ENCODE measurements at places on chromosomes 4 and X.

DNA sequence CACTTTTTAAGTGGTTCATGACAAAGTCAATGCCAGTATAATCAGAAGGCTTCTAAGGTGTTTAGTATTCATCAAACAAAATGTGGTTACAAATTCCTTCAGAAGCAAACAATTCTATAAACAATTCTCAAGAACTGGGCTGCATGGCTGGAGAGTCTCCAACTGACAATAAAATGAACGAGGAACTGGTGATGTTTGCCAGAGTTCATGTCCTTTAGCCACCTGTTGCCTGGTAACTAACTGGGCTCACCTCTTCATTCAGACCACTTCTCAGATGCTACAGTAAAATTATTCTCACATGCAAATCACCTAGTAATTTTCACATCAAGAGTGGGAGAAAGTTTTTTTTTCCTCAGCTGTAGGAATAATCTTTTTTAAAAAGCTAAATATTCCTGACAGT lies 53.3 kb downstream of the CAMK2D start:
- no peak for DNase-seq

DNA sequence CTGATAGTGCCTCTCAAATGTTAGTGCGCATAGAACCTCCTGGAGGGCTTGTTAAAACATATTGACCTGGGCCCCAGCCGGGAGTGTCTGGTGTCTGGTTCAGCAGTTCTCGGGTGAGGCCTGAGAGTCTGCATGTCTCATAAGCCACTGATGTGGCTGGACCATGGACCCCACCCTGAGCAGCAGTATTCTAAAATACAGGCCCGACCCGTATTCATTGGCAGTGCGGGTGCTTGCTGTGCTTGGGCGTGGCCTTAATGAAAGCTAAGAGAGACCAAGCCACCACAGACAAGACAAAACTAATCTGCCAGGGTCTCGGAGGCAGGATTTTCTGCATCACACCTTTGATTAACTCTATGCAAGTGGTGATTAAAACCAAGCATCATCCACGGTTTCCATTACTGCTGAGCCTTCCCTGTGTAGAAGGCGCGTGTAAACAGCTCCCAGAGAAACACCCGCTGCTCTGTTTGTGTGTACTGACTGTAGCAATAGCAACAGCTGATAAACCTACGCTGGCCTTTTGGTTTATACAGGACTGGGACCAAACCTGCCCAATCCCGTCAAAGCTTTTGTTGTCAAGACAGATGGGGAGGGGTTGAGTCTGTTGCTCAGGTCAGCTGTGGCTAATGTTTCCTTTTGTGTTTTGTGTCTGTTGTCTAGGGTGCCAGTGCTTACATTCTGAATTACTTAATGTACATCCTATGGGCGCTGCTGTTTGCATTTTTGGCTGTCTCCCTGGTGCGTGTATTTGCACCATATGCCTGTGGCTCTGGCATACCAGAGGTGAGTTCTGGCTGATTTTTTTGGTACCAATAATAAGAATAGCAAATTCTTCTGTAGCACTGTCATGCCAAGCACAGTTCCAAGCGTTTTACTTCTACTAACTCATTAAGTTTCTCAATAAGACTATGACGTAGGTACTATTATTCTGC lies 40.8 kb downstream of the CLCN4 start:
- no peak for DNase-seq

DNA sequence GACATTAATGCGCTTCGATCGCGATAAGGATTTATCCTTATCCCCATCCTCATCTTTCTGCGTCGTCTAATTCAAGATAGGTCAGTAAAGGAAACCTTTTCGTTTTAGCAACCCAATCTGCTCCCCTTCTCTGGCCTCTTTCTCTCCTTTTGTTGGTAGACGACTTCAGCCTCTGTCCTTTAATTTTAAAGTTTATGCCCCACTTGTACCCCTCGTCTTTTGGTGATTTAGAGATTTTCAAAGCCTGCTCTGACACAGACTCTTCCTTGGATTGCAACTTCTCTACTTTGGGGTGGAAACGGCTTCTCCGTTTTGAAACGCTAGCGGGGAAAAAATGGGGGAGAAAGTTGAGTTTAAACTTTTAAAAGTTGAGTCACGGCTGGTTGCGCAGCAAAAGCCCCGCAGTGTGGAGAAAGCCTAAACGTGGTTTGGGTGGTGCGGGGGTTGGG lies 528 bp upstream of the FGF2 start:
- no peak for DNase-seq

- no peak for DNase-seq
These were observed 1.0 kb downstream of the LAMP2 start for GRCh38 chrX:120468071-120468470.

GRCh38 chr4:177371461-177371860 lies 61.8 kb downstream of the NEIL3 start:
- DNase-seq: no peak

GRCh38 chr4:137528673-137529072 lies 3.6 kb downstream of the PCDH18 start:
- no peak for DNase-seq

GRCh38 chrX:133415276-133416105 lies at the start of gene GPC4:
GPC4 (minus strand) TSS chrX:133415489; CDS start chrX:133414965, 524 bp downstream.
- no peak for DNase-seq

- DNase-seq: no peak
These were observed 98.0 kb downstream of the CLCN4 start for GRCh38 chrX:10254739-10255138.

GRCh38 chr4:139986106-139986505 lies 167.9 kb downstream of the MAML3 start:
- no peak for DNase-seq

DNA sequence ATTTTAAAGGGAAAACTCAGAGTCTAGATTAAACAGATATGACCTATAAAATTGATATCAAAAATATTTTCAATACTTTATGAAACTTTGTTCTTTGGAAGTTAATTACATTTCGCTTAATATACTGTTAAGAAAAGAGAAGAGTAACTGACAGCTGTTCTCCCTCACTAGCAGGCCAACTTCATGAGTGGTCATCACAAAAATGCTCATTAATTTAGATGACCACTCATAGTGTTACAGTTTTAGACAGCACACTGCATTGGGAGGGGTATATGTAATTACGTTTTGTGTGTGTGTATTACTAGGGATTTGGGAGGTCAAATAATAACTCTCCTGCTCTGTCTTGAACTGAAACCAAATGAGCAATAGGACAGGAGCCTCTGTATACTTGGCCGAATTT lies 80.2 kb upstream of the EDNRA start:
- DNase-seq: no peak

GRCh38 chr4:77022560-77023179 lies 53.1 kb downstream of the CCNI start:
- DNase-seq: no peak

DNA sequence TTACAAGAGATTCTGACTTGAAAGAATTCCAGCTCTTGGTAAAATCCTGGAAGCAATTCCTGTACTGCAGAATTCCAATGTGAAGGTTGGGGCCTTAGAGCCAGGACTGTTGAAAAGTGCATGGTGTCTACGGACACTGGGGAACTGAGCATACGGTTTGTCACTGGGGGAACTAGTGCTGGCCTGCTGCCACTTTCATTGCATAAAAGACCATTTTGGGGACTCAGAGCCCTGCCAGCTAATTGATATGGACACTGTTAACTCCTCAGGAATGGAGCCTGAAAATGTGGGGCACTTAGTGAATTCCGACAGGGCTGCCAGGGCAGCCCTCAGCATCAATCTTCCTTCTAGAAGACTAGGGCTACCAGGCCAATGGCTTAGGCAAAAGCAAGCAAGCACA lies 55.9 kb downstream of the AMOT start:
- no peak for DNase-seq

DNA sequence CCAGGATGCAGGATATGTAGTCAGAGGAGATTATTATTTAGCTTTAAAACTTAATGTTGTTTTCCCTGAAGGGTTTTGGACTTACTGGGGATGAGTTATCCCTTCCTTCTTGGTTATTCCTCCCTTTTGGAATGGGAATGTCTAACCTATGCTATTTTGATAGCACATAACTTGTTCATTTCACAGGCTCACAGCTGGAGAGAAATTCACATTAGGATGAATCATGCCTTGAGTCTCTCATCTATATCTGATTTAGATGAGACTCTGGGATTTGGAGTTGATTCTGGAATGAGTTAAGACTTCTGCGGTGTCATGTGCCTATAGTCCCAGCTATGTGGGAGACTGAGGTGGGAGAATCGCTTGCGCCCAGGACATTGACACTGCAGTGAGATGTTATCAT lies 81.1 kb downstream of the ATP11C start:
- DNase-seq: no peak

DNA sequence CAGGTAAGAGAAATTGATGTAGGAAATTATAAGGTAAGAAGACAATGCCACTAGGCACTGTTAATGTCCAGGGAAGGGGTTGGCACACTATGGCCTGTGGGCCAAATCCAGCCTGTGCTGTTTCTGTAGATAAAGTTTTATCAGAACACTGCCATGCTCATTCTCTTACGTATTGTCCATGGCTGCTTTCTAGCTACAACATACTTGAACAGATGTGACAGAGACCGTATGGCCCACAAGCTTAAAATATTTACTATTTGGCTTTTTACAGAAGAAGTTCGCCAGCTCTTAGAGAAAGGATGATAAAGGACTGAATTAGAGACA lies 168.0 kb downstream of the CDS1 start:
- DNase-seq: no peak

- no peak for DNase-seq
These were observed 30.5 kb downstream of the GPR50 start for GRCh38 chrX:151206871-151207270.

- DNase-seq: no peak
These were observed 265.2 kb upstream of the BOD1L1 start for GRCh38 chr4:13892739-13893105.

DNA sequence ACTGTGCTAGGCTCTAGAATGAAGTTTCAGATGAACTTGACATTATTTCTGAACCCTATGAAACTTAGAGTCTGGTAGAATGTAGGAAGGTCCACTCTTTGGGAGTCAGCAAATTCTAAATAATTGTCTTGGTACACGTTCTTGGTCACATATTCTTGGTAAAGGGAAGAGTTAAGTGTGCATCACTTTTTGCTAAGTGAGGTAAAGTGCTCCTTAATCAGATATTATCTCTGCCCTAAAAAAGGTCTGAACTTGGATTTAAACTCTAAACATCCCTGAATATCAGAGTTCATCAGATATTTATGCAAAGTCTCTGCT lies 7.2 kb downstream of the OCIAD2 start:
- no peak for DNase-seq

GRCh38 chr4:73193155-73193554 lies 65.4 kb downstream of the ANKRD17 start:
- DNase-seq: no peak

DNA sequence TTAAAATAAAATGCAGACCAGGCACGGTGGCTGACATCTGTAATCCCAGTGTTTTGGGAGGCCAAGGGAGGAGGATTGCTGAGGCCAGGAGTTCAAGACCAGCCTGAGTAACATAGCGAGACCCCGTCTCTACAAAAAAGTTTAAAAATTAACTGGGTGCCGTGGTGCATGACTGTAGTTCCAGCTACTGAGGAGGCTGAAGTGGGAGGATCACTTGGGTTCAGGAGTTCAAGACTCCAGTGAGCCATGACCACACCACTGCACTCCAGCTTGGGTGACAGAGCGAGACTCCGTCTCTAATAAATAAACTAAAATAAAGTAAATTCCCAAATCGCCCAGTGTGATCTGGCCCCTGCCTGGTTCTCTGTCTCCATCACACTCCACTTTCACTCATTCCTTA lies 43.7 kb downstream of the TENM3 start:
- no peak for DNase-seq

GRCh38 chrX:39456894-39457604 lies 640.7 kb downstream of the BCOR start:
- DNase-seq: no peak

DNA sequence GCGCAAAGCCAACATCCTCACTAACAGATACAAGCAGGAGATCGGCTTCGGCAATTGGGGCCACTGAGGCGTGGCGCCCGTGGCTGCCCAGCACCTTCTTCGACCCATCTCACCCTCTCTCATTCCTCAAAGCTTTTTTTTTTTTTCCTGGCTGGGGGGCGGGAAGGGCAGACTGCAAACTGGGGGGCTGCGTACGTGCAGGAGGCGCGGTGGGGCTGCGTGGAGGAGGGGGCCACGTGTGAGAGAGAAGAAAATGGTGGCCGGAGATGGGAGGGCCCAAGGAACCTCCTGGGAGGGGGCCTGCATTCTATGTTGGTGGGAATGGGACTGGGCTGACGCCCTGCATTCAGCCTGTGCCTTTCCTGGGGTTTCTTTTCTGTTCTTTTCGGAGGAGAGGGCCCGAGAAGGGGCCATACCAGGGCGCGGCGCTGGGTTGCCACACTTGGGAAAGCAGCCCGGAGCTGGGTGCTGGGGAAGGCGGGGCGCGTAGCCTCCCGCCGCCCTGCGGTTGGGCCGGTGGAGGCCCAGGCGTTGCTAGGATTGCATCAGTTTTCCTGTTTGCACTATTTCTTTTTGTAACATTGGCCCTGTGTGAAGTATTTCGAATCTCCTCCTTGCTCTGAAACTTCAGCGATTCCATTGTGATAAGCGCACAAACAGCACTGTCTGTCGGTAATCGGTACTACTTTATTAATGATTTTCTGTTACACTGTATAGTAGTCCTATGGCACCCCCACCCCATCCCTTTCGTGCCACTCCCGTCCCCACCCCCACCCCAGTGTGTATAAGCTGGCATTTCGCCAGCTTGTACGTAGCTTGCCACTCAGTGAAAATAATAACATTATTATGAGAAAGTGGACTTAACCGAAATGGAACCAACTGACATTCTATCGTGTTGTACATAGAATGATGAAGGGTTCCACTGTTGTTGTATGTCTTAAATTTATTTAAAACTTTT lies 4.5 kb downstream of the MID1IP1 start:
- DNase-seq: no peak

GRCh38 chr4:18106620-18107019 lies 85.1 kb upstream of the LCORL start:
- no peak for DNase-seq

GRCh38 chrX:143940119-143940518 lies 56.2 kb downstream of the UBE2NL start:
- DNase-seq: no peak
